ENCODE measurements at places on chromosomes 7 and 10. TPM values are rescaled to one million over a fixed set of nuclear protein-coding genes. Genes with fewer than 3 reads are reported as not detected.

LIPK gene
- total RNA-seq = not detected

AZGP1 gene
- total RNA-seq = not detected

SH2D4B gene
- total RNA-seq = 0.10 TPM

RBM20 gene
- total RNA-seq = under 0.01 TPM

R3HCC1L gene
- 11.4 TPM for total RNA-seq

FGL2 gene
- total RNA-seq = under 0.01 TPM

CYP26C1 gene
- 2.5 TPM for total RNA-seq

CCDC3 gene
- under 0.01 TPM for total RNA-seq

ZNF853 gene
- 0.65 TPM for total RNA-seq

CLIP2 gene
- total RNA-seq = 32.4 TPM

PCLO gene
- total RNA-seq = 3.8 TPM

CCL26 gene
- not detected for total RNA-seq

TACC2 gene
- 18.5 TPM for total RNA-seq

KIAA1549 gene
- 5.0 TPM for total RNA-seq

CCL24 gene
- not detected for total RNA-seq

ZNF467 gene
- 9.5 TPM for total RNA-seq

NANOS1 gene
- total RNA-seq = 0.48 TPM

DUSP5 gene
- 16.1 TPM for total RNA-seq

KEL gene
- total RNA-seq = not detected

STOX1 gene
- total RNA-seq = under 0.01 TPM

TET1 gene
- total RNA-seq = 1.3 TPM

RPEL1 gene
- total RNA-seq = 0.33 TPM

GSDME gene
- 17.1 TPM for total RNA-seq

CTNNA3 gene
- 0.29 TPM for total RNA-seq

GIMAP8 gene
- total RNA-seq = 49.6 TPM

LYZL2 gene
- not detected for total RNA-seq

PTPRZ1 gene
- total RNA-seq = not detected

ANKRD30A gene
- total RNA-seq = not detected

YKT6 gene
- total RNA-seq = 128 TPM

DYDC2 gene
- not detected for total RNA-seq

MOGAT3 gene
- total RNA-seq = not detected

TDRD1 gene
- total RNA-seq = not detected

CFAP46 gene
- total RNA-seq = 1.5 TPM

SLC26A5 gene
- 0.33 TPM for total RNA-seq

NME8 gene
- not detected for total RNA-seq

OR2A1 gene
- not detected for total RNA-seq

PRSS1 gene
- not detected for total RNA-seq

VAX1 gene
- not detected for total RNA-seq

Measured in vein endothelial cell (primary cell).